Right ventricle myocardium inferior (tissue), 1 donor: ENCODE measurements at places on chromosomes 2 and 18.

- peak; percentile 45 for DNase-seq
These were observed 512.5 kb upstream of the CNTNAP5 start for GRCh38 chr2:123512547-123512946.

DNA sequence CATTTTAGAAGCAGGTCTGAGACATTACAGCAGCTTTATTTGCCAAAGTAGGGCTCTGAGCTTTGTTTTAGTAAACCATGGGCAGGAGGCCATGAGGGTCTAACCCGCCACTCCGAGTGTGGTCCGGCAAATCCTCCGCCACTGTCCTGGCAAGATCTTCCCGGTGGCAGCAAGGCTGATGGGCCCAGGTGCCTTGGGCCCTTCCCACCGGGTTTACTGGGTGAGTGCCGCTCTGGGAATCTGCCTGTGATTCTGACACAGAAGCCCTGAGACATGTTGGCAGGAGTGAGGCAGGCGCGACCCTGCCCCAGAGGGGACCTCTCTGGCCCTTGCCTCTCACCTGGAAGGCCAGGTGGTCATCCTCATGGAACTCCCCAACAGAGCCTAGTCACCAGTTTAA is 29.9 kb downstream of the MTERF4 start:
- no peak for DNase-seq

- DNase-seq = no peak
These were observed 151.7 kb upstream of the POU3F3 start for GRCh38 chr2:104702031-104702850.

DNA sequence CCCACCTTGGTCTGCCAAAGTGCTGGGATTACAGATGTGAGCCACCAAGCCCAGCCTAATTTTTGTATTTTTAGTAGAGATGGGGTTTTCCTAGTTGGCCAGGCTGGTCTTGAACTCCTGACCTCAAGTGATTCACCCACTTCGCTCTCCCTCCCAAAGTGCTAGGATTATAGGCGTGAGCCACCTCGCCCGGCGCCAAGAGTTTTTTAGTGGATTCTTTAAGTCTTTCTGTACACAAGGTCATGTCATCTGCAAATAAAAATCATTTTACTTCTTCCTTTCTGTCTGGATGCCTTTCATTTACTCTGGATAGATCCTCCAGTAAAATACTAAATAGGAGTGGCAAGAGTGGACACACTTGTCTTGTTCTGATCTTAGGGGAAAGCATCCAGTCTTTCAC is 61.7 kb downstream of the KCMF1 start:
- DNase-seq = no peak

- DNase-seq = no peak
These were observed 7.0 kb upstream of the CLIP4 start for GRCh38 chr2:29108225-29108624.

DNA sequence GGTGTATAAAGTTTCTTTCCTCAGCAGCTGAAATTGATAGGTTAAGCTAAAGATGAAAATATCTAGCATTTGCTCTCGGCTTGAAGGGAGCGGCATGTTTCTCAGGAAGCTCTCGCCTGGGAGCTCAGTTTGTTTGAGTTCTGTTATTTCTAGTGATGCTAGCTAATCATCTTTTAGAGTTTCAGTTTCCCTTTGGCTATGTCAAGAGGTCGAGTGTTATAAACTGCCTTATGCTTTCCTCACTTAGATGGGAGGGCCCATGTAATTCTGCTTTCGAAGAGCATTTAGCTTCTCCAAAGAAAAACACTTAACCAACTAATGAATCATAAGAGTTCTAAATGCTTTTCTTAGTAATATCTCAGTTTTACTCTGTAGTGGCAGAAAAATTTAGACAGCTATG is 33.6 kb downstream of the PLCL1 start:
- no peak for DNase-seq

DNA sequence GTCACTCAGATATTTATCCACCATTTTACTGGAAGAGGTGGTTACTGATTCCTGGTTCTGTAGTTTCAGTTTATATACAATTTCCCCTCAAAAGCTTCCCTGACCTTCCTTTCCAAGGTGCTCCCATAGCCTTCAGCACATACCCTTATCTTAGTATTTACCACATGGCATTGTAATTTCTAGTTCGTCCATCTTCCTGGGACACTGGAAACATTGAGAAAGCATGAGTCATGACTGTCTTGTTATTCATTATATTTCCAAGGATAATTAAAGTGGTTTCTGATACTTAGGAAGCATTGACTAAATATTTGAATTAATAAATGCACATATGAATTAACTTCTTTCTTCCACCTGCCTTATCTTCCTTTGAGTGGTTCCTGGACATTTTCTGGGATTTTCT is 203.8 kb downstream of the ETAA1 start:
- DNase-seq = no peak

GRCh38 chr2:110818767-110819481 is 86.6 kb downstream of the ACOXL start:
- DNase-seq = no peak

- no peak for DNase-seq
These were observed 48.7 kb upstream of the RGPD4 start for GRCh38 chr2:107777974-107778373.

DNA sequence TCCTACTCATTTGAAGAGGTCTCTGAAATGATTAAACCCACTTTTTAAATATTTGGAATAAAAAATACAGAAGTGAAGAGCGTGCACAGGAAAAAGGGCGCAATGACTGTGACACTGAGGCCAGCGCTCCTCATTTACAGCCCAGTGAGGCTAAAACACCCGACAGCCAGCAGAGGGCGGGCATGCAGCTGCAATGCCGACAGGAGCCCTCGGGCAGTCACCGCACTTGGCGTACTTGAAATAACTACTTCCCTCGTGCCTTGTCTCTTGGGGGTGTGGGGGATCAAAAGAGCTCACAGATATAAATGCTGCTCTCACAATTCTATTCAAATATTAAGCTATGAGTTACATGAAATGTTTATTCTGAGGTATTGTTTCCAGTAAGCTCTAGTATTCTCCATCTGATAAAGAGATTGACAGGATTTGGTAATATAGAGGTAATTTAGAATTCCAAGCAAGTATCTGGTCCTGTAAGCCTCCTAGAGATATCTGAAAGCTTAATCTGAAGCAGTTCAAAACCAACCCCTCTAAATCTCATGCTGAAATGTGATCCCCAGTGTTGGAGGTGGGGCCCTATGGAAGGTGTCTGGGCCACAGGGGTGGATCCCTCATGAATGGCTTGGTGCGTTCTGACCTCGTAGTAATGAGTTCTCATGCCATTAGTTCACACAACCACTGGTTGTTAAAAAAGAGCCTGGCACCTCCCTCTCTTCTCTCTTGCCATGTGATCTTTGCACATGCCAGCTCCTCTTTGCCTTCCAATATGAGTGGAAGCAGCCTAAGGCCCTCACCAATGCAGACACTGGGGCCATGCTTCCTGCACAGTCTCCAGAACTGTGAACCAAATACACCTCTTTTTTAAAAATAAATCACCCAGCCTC is 93.6 kb downstream of the ZAP70 start:
- DNase-seq = peak; percentile 91

DNA sequence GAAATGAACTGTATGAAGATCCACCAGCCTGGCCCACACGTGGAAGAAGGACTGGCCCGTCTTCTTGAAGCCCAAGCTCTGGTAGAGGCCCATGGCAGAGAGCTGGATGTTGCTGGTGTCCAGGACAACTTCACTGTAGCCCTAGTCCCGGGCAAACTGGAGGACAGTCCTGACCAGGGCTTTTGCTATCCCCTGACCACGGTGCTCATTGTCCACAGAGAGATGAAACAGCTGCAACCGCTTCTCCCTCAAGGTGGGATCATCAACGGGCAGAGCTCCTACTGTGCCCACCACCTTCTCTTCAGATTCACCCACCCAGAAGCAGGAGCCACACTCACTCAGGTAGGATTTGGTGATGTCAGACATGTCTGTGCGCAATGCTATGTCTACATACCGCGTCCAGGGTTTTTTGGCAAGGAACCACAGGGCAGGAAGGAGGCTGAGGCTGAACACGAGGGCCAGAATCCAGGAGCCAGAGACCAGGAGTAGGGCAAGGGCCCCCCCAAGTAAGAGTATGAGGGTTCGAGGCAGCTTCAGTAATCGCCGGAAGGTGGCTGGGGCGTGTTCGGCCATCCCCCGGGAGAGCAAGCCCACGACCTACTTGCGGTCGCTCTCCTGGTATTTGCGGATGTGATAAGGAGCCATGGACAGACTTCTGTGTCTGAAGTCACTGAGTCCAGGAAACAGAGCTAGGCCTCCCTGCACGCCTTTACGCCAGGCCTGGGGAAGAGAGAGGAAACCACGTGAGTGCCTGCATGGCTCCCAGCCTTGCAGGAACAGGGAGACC is 36.3 kb downstream of the TPRKB start:
- DNase-seq = no peak

DNA sequence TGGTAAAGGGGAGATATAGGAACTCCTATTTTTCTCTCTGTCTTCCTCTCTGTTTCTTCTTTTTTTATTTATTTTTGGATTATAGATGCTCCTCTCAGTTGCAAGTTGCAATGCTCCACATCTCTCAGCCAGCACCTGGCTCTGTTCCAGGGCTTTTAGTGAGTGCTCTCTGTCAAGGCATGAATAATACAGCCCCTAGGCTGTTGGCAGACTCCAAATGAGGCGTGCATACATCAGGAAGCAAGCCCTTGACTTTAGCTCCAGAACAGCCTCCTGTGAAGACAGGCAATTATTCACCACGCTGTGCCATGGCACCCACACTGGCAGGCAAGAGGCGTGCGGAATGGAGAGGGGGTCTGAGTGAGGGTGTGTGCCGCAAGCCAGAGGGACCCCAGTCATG is 228.1 kb upstream of the PXDN start:
- DNase-seq = no peak

DNA sequence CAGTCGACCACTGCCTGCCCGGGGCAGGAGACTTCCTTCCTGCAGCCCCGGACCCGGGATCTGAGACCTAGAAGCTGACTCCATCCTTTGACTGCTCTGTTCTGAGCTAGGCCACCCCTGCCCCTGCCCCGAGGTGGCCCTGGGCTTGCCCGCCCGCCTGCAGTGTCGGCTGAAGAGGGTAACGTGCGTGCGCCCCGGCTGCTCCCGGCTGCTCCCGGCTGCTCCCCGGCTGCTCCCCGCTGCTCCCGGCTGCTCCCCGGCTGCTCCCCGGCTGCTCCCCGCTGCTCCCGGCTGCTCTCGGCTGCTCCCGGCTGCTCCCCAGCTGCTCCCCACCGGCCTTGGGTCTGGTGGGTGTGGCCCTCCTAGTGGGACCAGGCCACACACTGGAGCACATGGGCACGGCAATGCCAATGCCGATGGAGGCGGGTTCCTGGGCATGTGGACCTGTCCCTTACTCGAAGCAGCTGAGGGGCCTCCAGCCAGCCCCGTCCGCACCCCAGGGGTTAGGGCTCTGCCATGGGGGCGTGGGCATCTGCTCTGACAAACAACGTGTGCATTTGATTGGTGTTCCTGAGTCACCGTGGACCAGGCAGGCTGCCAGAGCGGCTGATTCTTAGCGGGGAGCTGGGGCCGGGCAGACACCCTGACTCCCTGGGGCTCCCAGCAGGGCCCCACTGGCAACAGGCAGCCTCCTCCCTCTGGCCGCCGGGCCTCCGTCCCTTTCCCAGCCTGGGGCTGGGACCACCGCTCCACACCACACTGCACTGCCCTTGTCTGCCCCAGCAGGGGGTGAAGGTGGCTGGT is 2.0 kb upstream of the GAL3ST2 start:
- DNase-seq = peak; percentile 48

- DNase-seq = no peak
These were observed 622.6 kb downstream of the EPHA4 start for GRCh38 chr2:220949466-220949865.

GRCh38 chr18:23723121-23723520 is 33.9 kb downstream of the LAMA3 start:
- DNase-seq = no peak

GRCh38 chr2:75896779-75897366 is 186.2 kb upstream of the GCFC2 start:
- no peak for DNase-seq

- DNase-seq = no peak
These were observed 40.3 kb downstream of the CYB5A start for GRCh38 chr18:74251297-74252038.

DNA sequence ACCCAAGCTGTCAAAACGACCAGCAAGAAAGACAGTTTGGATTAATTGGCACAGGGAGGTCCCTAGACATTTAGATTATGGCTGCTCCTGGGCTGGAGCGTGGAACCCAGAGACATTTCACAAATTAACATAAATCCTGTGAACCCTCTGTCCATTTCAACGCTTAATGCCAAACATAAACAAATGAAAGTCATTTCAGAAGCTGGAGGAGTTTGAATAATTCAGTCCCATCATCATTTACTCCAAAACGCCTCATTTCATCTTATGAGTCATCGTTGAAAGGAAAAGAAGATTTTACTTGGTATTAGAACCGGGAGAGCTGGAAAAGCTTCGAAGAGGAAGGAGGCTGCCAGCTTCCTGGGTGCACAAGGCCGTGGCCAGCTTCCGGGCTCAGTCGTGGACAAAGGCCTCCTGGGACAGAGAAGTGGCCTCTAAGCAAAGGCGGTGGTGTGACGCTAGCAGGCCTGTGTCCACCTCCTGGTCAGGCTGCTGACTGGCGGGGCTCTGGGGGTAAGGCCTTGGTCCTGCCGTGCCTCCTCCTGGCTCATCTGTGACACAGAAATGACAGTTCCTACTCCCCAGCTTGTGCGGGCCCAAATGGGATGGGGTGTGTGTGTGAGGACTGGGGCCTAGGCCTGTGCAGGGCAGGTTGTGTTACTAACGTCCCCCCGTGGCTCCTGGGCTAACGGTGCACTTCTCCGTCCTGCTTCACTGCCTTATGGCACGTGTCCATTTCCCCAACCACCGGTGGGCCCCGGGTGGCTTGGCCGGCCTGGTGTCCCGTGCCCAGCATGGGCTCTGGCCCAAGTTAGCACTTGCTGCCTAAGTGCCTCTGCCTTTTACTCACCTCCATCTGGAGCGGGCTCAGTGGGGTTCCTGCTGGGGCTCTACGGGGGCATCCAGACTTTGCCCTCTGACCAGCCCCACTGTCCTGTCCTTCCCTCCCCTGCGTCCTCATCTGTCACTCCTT is 71.6 kb downstream of the RRM2 start:
- no peak for DNase-seq

DNA sequence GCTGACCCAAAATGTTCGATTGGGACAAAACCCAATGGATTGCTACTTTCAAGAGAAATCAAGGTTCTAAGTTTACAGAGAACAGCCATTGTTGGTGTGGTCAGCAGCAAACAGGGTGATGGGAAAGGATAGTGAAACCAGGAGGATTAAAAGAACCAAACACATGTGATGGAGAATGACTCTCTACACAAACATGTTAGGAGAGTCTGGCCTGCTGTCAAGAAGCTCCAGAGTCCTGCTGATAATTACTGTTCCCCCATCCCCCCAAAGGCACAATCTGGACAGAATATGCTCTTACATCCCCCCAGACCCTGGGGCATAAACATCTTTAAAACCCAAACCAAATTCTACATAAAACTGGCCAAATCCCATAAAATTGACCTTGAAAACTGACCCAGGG is 32.0 kb upstream of the ACYP2 start:
- DNase-seq = no peak

- DNase-seq = no peak
These were observed 366.6 kb downstream of the FSIP2 start for GRCh38 chr2:186105016-186105724.
